ENCODE measurements at places on chromosomes 5 and 9. TPM values are rescaled to one million over a fixed set of nuclear protein-coding genes. Genes with fewer than 3 reads are reported as not detected.

- DNase-seq: no peak
These were observed 157.5 kb upstream of the SHB start for GRCh38 chr9:38226491-38226951.

GRCh38 chr5:6728011-6728794 is 15.0 kb downstream of the TENT4A start:
- DNase-seq: no peak

GRCh38 chr9:136190237-136190601 is 14.7 kb downstream of the LHX3 start:
- no peak for DNase-seq

Gene HMGCS1
- total RNA-seq: 230 TPM

GRCh38 chr5:72064801-72065570 is 42.3 kb upstream of the MAP1B start:
- no peak for DNase-seq

Gene ADAMTS6
- 0.89 TPM for total RNA-seq

- DNase-seq: no peak
These were observed 69.9 kb upstream of the OR2K2 start for GRCh38 chr9:111399772-111400563.

GRCh38 chr9:69500896-69501295 is 171.3 kb downstream of the APBA1 start:
- DNase-seq: peak; percentile 34

- no peak for DNase-seq
These were observed 290.8 kb downstream of the DNAH5 start for GRCh38 chr5:13653709-13654108.

DNA sequence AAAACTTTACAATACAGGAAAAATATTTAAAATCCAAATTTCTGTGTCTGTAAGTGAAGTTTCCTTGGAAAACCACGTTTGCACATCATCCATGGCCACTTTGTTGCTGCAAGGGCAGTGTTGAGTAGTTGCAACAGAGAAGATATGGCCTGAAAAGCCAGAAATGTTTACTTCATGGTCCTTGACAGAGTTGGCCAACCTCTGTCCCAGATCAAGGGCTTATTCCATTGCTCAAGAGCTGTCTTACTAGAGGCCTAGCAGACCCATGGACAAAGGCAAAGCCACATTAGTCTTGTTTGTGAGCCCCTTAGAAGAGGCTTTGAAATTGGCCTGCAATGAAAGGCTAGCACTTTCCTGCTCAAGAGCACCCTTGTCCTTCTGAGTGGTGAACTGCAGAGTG is 119.4 kb downstream of the GAS1 start:
- DNase-seq: no peak

- DNase-seq: peak; percentile 74
These were observed 112.7 kb downstream of the OSTF1 start for GRCh38 chr9:75200892-75201470.

- DNase-seq: no peak
These were observed 183.9 kb downstream of the BARX1 start for GRCh38 chr9:93771276-93771675.

GRCh38 chr5:143874312-143874711 is 62.4 kb downstream of the HMHB1 start:
- no peak for DNase-seq

DNA sequence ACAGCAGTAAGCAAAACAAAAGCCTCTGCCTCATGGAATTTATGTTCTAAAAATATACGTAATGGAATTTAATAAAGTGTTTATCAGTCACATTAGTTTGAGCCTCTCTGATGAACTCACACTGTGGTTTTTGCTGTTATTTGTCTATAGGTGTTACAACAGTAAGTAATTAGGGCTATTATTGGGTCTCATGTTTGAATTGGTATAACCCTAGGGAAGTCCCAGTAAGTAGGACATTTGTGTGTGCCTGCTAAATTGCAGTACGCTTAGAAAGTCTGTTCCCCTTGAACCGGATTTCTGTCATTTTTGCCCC is 197.6 kb downstream of the NR3C1 start:
- DNase-seq: no peak

Gene OR1J2
- not detected for total RNA-seq

DNA sequence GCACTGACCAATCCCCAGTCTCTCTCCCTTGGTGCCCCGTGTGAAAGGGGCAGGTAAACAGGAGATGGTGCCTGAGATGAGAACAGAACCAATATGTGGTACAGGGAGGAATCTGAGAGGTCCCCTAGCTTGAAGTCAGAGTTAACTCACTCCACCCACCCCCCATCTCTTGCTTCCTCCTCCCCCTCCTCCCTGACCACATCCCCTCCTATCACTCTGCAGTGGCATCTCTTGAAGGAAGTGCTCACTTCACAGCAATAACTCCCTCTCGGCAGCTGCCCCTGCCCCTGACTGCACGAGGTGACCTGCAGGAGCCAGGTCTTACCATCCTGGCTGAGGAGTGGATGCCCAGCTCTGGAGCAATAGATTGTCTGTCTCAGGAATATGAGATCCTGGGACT is 224.0 kb downstream of the GAS1 start:
- DNase-seq: no peak

GRCh38 chr9:135474915-135475314 is 4.7 kb upstream of the PPP1R26 start:
- peak; percentile 66 for DNase-seq

Gene MPDZ
- total RNA-seq: not detected

DNA sequence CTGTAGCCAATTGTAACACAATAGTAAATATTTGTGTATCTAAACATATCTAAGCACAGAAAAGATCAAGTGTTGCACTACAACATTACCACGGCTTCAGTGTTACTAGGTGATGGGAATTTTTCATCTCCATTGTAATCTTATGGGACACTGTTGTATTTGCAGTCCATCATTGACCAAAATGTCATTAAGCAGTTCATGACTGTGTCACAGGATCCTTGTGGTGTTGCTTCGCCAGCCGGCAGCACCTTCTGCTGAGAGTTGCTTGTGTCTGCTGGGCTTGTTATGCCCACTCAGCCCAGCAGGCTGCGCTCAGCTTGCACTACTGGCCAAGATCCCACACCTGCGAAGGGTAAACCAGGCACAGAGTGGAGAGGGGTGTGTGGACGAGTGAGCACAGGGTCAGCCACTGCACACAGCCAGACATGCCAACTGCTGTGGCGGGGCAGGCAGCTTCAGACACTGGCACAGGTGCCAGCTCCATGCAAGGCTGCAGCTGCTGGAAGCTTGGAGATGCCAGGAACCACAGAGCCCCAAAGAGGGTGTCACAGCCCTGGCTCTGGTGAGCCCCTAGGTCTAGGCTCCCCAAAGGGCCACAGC is 273.7 kb downstream of the CETN3 start:
- DNase-seq: no peak

GRCh38 chr5:172543484-172544298 is 89.4 kb upstream of the SH3PXD2B start:
- no peak for DNase-seq

DNA sequence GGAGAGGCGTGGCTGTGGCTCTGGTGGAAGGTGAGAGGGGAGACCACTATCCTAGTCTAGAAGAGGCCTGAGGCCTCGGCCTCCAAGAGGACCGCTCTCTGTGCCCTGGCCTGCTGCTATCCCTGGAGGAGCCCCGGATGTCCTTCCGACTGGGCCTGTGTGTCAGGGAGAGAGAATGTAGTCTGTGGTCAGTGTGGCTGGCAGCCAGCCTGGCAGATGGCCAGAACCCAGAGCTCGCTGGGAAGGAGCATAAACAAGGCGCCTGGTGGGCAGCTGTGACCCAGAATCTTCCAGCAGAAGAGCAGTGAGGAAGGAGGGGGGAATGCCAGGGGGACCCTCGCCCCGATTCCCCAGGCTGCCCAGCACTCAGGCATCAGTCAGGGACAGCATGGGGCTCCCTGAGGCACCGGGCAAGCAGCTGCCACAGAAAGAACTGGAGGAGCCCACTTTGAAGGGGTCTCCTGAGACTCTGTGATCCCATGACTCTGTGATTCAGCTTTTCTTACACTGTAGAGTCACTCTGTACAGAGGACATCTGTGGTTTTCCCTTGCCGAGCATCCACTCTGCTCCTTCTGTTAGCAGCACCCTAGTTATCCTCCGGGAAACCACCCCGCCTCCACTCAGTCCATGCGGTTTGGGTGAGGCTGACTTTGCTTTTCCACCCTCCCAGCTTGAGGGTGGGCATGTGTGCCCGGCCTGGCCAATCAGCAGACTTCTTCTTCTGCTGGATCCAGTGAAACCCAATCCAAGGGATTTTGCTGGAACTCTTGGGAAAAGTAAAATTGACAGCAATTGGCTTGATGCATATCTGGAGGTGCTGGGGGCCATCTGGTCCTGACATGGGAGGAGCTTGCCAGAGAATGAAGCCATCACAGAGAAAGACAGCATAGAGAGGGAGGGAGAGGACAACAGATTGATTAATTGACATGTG is 46.2 kb upstream of the PWWP2A start:
- DNase-seq: no peak

- DNase-seq: no peak
These were observed 32.3 kb downstream of the TMEM174 start for GRCh38 chr5:73205305-73205704.

GRCh38 chr5:95718738-95719137 is 12.4 kb upstream of the RHOBTB3 start:
- no peak for DNase-seq

DNA sequence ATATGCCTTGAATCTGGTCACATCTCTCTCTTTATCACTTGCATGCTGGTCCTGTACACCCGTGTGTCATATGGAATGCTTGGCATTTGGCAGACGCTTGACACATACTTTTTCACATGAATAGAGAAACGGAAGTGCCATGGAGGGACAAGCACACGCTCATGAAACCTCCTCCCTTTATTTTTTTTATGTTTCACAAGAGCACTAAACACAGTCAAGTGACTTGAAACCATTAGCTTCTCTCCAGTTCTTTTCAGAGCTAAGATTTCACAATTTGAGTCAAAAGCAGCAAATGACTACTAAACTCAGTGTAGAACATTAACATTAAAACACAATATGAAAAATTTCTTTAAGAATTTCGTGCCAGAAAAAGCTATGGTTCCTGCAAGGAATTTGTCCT is 151.1 kb downstream of the DOCK2 start:
- DNase-seq: no peak

- no peak for DNase-seq
These were observed 442.2 kb upstream of the MPDZ start for GRCh38 chr9:13721481-13722235.

DNA sequence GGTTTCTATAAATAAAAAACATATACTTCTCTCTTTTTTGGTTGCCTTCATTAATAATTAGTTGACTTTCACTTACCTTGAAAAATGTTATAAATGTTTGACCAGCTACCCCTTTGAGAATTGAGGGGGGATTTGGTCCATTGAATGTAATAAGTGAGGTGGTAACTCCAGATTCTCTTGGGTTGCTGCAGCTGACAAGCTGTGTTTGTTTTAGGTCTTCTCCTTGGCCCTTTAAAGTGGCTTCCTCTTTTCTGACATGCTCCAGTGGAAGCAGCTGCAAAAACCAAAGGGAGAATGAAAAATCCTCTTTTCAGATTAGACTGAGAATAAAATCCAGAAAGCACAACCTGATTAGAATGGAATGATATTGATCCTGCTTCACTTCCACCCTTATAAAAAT is 410.5 kb downstream of the TMEM38B start:
- no peak for DNase-seq

- DNase-seq: no peak
These were observed 484.6 kb downstream of the SLCO4C1 start for GRCh38 chr5:101811466-101811865.

Gene TMEM252
- not detected for total RNA-seq

Gene PTGS1
- 0.28 TPM for total RNA-seq

Gene SOWAHA
- 0.59 TPM for total RNA-seq

Gene SREK1
- total RNA-seq: 75.2 TPM

- no peak for DNase-seq
These were observed 26.3 kb downstream of the GOLGA2 start for GRCh38 chr9:128249558-128249907.

GRCh38 chr5:169200125-169200778 is 100.7 kb downstream of the SLIT3 start:
- DNase-seq: no peak

GRCh38 chr5:100623719-100624118 is 88.5 kb downstream of the FAM174A start:
- DNase-seq: no peak

DNA sequence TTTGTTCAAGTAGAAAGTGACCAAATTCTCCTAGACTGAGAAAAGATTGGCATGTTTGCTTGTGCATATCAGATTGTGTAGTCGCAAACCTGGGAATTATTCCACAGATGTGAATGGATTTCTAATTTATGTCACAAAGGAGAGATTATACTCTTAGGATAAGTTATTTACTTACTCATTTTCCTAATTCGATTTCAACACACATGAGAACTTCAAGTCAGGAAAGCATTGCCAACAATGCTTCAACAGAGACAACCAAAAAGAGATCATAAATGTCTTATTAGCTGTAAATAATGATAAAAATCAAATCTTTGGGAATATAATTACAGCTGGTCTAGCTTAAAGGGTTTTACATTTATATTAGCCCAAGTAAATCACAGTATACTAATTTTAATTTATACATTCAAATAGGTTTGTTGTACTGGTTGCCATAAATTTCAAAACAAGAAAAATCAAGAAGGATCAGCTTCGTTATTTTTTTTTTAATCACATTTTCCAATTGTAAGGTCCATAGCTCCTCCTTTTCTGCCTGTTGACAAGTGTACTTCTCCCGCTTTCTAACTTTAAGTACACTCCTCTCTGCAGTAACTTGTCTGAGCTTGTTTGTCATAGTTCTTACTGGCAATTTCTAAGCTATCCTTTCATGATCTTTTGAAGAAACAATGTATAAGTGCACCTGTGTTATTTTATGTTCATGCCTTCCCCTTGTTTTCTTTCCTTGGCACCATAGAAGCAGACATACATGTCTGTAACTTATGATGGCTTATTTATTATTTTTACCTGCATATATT is 246.6 kb downstream of the DEPDC1B start:
- DNase-seq: no peak

DNA sequence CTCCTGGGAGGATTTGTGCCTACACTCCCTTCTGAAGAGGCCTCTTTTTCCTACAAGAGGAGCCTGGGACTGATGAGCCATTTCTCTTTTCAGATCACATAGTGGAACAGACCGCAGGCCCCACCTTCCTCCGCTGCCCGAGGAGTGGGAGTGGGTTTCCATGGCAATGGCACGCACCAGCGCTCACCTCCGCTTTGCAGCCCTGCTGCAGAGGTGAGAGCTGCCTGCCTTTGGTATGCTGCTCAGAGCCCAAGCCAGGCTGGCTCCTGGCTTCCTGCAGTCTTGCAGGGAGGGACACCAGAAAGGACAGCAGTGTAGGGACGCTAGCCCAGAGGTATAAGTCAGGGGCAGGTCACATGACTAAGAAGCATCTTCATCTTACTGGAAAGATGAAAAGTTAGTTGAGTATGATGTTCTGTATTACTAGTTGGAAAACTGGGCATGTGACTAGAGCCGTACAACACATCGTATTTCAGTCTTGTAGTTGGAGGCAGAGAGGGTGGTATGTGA is 12.4 kb downstream of the PTTG1 start:
- no peak for DNase-seq

GRCh38 chr5:76472335-76473008 is 69.4 kb downstream of the IQGAP2 start:
- no peak for DNase-seq

Gene POU5F2
- 1.1 TPM for total RNA-seq

Gene RAB14
- total RNA-seq: 61.4 TPM

GRCh38 chr5:111511174-111511830 is 1.0 kb downstream of the STARD4 start:
- no peak for DNase-seq

Gene NRARP
- total RNA-seq: 12.9 TPM

- DNase-seq: no peak
These were observed 41.4 kb downstream of the CCDC180 start for GRCh38 chr9:97348871-97349270.
